ENCODE measurements at places on chromosomes 12 and 14. TPM values are rescaled to one million over a fixed set of nuclear protein-coding genes. Genes with fewer than 3 reads are reported as not detected.

STXBP6 gene
- total RNA-seq, result 36.9 TPM

KICS2 gene
- 16.4 TPM for total RNA-seq

PZP gene
- not detected for total RNA-seq

DNA sequence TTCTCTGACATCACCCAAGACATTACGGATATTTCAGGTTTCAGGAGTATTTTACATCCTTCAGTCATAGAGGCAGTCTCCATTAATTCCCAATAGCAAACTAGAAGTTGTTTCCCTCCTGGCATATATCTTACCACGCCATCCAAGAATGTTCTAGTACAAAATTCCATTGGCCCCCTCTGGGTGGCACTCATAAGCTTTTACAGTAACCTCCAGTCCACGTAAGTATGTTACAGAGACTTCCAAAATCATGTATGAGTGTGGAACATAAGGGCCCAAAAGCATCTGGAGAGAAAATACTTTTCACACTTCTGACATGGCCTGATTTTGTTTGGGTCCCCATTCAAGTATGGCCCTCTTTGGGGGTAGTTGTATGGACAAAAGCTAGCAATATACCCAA lies 58.1 kb upstream of the DHRS4 start:
- DNase-seq, result no peak

DNA sequence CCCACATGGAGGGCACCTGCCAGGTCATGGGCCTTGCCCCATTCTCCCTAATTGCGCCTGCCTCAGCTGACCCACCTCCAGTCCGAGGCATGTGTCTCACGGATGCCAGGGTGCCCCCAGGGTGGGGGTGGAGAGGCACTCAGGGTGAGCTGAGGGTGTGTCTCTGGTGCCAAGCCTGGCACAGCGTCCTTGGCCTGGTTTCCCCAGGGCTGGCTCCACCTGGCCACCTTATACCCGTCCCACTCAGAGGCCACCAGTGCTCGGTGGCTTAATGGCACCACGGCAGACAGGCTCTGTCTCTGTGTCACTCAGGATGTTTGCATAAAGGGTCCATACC lies 33.6 kb upstream of the TDRD9 start:
- no peak for DNase-seq

GRCh38 chr14:102784892-102785594 lies 7.8 kb downstream of the TRAF3 start:
- DNase-seq, result no peak

- no peak for DNase-seq
Observed at GRCh38 chr14:74085047-74085637, 386 bp downstream of the LIN52 start.

GRCh38 chr14:97581016-97581415 lies 783.8 kb downstream of the VRK1 start:
- no peak for DNase-seq

GRCh38 chr12:109860977-109861376 lies 19.4 kb downstream of the GLTP start:
- no peak for DNase-seq

- DNase-seq, result no peak
Observed at GRCh38 chr14:56208520-56208919, 90.3 kb downstream of the PELI2 start.

- DNase-seq, result no peak
Observed at GRCh38 chr12:26331960-26332359, 136.6 kb downstream of the SSPN start.

- DNase-seq, result no peak
Observed at GRCh38 chr12:12128670-12129069, 57.9 kb downstream of the BCL2L14 start.

GRCh38 chr12:24246934-24247333 lies 297.5 kb upstream of the SOX5 start:
- DNase-seq, result no peak

HELB gene
- 8.0 TPM for total RNA-seq

- DNase-seq, result no peak
Observed at GRCh38 chr12:10810068-10810467, at the start of gene TAS2R9. TAS2R9 (minus strand) TSS chr12:10810168; CDS start chr12:10810075, 93 bp downstream.

All from NCI-H460 (cell line).